ENCODE measurements at places on chromosomes 5 and 9. TPM values are rescaled to one million over a fixed set of nuclear protein-coding genes. Genes with fewer than 3 reads are reported as not detected.

PCDH12 gene
- 0.69 TPM for total RNA-seq

PDGFRB gene
- 1.5 TPM for total RNA-seq

OBP2B gene
- total RNA-seq, result not detected

CAMK4 gene
- total RNA-seq, result 1.5 TPM

PDE6A gene
- 0.07 TPM for total RNA-seq

DOCK2 gene
- total RNA-seq, result 0.17 TPM

PLK2 gene
- 355 TPM for total RNA-seq

GABRA1 gene
- not detected for total RNA-seq

SLC27A6 gene
- total RNA-seq, result 26.5 TPM

Measured in mammary epithelial cell (primary cell).